ENCODE measurements at places on chromosomes 6 and 20. TPM values are rescaled to one million over a fixed set of nuclear protein-coding genes. Genes with fewer than 3 reads are reported as not detected.

Gene LHFPL5
- total RNA-seq: not detected

Gene CEP162
- 6.4 TPM for total RNA-seq

Gene MED23
- 21.1 TPM for total RNA-seq

Gene PTPRK
- 36.0 TPM for total RNA-seq

Gene SPAG4
- total RNA-seq: 0.44 TPM

Gene DEFB116
- total RNA-seq: not detected

Gene CDSN
- 0.13 TPM for total RNA-seq

Gene DOK5
- total RNA-seq: 1.3 TPM

Gene BMP6
- 2.9 TPM for total RNA-seq

Gene KIF6
- total RNA-seq: not detected

Gene DDR1
- 137 TPM for total RNA-seq

Gene PRICKLE4
- 11.4 TPM for total RNA-seq

Gene EYA4
- 1.00 TPM for total RNA-seq

Gene SIRPA
- total RNA-seq: 9.3 TPM
